ENCODE measurements at places on chromosomes 2 and 18.
A peak's percentile ranks its signal among the peaks of the same experiment; 100 is the strongest.

DNA sequence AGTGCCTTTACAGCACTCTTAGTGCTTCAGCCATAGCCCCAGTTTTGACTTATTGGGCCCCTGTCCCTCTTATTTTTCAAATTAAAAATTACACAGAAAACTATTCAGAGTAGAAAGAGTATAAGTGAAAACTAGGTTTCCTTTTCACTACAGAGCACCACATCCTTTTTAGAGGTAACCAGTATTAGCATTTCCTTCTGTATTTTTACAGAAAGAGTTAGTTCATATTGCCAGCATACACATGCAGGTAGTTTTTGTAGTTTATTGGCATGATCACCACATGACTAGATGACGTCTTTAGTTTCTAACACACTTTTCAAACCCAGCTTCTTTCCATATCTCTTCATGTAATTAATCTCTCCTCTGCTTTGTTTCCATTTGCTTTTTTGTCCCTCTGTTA, 66.4 kb downstream of the UBE2E3 start:
- no peaks in the 10 kb centered on the region for H3K27me3 ChIP-seq
- no peak overlapping the region for H3K4me3 ChIP-seq
- H3K4me1 ChIP-seq, result no peaks in the 10 kb centered on the region
- no peak for DNase-seq
- no peak overlapping the region for H3K27ac ChIP-seq
- no peaks in the 10 kb centered on the region for H3K36me3 ChIP-seq

DNA sequence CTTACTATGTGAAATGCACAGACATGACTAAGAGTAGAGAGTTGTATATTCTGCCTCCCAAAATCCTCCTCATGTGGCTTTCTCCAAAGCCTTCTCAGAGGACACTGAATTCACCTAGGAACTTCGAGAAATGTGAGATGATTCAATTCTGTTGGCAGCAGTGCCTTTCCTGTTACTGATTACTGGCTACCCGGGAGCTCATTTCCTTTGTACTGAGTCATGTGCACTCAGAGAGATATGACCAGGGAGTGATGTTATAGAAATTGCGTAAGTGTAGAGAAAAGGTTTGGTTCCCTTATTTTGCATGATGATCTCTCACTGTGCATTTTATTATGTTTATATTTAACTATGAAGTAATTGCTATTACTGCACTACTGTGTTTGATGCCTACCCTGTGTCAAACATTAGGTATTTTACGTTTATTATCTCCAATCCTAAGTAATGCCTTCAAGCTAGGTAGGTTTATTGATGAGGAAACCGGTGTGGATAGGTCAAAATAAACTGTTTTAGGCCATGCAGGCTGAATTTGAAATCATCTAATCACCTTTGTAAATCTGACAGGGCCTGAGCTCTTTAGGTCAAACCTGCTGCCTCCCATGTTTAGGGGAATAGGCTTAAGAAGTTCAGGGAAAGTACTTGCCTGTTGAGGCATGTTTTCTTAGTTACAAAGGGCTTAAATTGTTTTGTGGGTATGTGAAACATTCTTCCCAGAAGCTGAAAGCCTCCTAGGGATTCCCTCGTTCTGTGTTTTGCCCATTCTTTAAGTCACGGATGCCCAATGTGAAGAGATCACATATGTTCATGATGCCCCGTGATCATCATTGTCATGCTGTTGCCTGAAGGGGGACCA, 86.8 kb downstream of the FMNL2 start:
- H3K27me3 ChIP-seq, result no peaks in the 10 kb centered on the region
- peak overlapping the region; percentile 61 for H3K27ac ChIP-seq
- peak; percentile 61 for DNase-seq
- H3K4me3 ChIP-seq, result no peak overlapping the region
- no peaks in the 10 kb centered on the region for H3K36me3 ChIP-seq

GRCh38 chr2:162210385-162210784, 32.9 kb downstream of the FAP start:
- no peak overlapping the region for H3K4me3 ChIP-seq
- H3K4me1 ChIP-seq, result no peaks in the 10 kb centered on the region
- no peaks in the 10 kb centered on the region for H3K27me3 ChIP-seq
- no peak for DNase-seq
- no peak overlapping the region for H3K27ac ChIP-seq

DNA sequence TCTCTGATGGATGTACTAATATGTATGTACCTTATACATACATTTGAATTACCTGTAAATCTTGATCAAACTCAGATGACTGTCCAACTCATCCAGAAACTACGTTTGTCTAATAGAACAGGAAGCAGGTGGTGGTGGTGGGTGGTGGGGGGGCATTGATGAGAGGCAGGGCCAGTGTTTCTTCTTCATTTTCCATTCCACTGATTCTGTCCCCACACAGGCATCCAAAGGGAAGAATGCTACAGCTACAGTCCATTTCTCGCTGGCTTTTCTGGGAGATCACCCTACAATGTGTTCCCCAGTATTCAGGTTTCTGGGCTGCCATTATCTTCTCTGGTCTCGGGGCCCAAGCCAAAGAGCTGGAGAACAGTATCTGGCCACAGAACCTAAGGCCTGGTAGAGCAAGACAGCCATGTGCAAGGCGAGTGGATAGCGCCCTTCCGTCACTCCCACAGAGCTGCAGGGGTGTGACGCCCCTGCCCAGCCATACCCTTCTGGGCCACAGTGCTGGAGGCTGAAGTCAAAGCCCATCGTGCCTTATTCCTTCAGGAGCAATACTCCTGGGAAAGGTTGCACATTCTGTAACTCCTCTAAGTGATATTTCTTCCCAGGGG, 54.5 kb downstream of the BCL11A start:
- H3K27me3 ChIP-seq, result no peaks in the 10 kb centered on the region
- H3K27ac ChIP-seq, result no peak overlapping the region
- H3K36me3 ChIP-seq, result no peaks in the 10 kb centered on the region
- no peak for DNase-seq

- no peaks in the 10 kb centered on the region for H3K36me3 ChIP-seq
- no peak for DNase-seq
- H3K4me1 ChIP-seq, result peaks cover 23% of the 10 kb centered on the region
- no peak overlapping the region for H3K4me3 ChIP-seq
Observed at GRCh38 chr2:48717846-48718245, 37.7 kb downstream of the LHCGR start.

- no peak for DNase-seq
- H3K4me1 ChIP-seq, result peaks cover 26% of the 10 kb centered on the region
- no peaks in the 10 kb centered on the region for H3K36me3 ChIP-seq
- no peak overlapping the region for H3K4me3 ChIP-seq
Observed at GRCh38 chr18:13613099-13613498, 113.3 kb downstream of the FAM210A start.

DNA sequence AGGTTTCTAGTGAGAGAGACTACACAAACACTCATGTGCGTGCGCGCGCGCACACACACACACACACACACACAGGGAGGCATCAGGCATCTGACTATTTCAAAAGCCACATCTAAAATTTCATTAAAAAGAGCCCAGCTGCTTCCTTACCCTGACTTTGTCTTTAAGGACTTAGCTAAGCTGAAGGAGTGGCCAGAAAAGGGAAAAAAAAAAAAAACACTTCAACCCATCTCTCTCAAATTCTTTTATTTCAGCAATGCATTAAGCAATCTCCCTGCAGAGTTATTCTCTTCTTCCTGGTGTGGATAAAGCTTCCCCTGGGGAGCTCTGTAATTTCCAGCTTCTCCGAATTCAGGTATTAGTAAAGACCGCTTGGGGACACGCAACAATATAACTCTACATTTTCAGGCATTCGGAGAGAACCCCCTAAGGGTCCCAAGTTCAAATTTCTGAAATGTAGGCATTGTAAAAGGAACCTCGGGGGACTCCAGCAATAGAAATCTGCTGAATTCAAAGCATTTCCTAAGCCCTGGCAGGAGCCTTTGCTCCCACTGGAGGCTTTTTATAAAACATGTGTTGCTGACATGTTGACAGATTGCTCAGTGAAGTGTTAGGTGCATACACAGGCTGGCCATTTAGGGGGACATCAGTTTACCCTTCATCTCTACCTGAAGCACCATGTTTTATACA, 67.0 kb downstream of the ZNF521 start:
- no peaks in the 10 kb centered on the region for H3K27me3 ChIP-seq
- H3K36me3 ChIP-seq, result no peaks in the 10 kb centered on the region
- H3K27ac ChIP-seq, result no peak overlapping the region
- H3K4me3 ChIP-seq, result no peak overlapping the region
- H3K4me1 ChIP-seq, result peaks cover 2% of the 10 kb centered on the region
- DNase-seq, result peak; percentile 43

GRCh38 chr2:142136571-142136970, 5.8 kb upstream of the LRP1B start:
- DNase-seq, result no peak
- no peaks in the 10 kb centered on the region for H3K4me1 ChIP-seq
- no peaks in the 10 kb centered on the region for H3K27me3 ChIP-seq
- H3K4me3 ChIP-seq, result no peak overlapping the region
- no peak overlapping the region for H3K27ac ChIP-seq
- H3K36me3 ChIP-seq, result no peaks in the 10 kb centered on the region

GRCh38 chr2:162574615-162575452, 230.9 kb downstream of the GCA start:
- DNase-seq, result no peak
- H3K4me1 ChIP-seq, result no peaks in the 10 kb centered on the region
- H3K27me3 ChIP-seq, result no peaks in the 10 kb centered on the region
- no peaks in the 10 kb centered on the region for H3K36me3 ChIP-seq

DNA sequence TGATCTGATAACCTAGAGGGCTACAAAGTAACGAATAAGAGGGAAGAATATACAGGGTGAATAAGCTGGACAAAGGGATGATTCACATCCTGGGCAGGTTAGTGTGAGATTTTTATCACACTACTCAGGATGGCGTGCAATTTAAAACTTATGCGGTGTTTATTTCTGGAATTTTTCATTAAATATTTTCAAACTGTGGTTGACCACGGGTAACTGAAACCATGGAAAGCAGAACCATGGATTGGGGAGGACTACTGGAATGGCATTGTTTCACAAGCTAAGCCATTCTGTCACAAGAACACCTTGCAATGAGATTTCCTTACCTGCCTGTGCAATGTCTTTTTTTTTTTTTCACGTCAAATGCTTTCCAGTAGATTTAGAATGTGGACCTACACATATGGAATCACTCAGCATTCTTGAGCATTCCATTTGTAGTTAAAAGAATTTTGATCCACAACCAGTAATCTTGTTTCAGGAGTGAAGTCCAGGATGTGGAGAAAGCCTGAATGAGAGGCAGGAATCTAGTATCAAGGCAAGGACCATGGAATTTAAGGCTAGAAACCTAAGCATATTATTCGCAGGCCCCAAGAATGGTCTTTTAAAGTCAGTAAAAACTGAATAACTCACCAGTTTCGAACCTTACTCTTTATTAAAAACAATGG, 8.0 kb upstream of the CDK15 start:
- H3K36me3 ChIP-seq, result no peaks in the 10 kb centered on the region
- no peak for DNase-seq
- H3K4me1 ChIP-seq, result no peaks in the 10 kb centered on the region
- no peak overlapping the region for H3K4me3 ChIP-seq
- H3K27ac ChIP-seq, result no peak overlapping the region

DNA sequence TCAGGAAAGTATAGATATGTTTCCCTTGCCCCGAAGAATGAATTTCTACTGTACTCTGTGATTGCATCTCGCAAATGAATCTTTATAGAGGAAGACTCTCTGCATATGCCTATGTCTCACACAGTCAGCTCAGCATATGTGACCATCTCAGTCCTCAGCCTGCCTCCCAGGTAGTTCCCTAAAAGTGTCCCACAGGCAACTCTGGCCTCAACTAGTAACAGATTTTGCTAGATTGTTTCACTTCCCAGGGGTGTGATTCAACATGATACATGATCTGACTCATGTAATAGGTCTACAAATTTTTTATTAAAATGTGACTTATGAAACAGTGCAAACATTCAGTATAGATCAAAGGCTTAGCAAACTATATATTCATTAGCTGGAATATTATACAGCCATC, 296.6 kb upstream of the CRIM1 start:
- no peak for DNase-seq
- H3K4me3 ChIP-seq, result no peak overlapping the region
- H3K27ac ChIP-seq, result no peak overlapping the region
